ENCODE measurements at places on chromosomes 5 and 9.

DNA sequence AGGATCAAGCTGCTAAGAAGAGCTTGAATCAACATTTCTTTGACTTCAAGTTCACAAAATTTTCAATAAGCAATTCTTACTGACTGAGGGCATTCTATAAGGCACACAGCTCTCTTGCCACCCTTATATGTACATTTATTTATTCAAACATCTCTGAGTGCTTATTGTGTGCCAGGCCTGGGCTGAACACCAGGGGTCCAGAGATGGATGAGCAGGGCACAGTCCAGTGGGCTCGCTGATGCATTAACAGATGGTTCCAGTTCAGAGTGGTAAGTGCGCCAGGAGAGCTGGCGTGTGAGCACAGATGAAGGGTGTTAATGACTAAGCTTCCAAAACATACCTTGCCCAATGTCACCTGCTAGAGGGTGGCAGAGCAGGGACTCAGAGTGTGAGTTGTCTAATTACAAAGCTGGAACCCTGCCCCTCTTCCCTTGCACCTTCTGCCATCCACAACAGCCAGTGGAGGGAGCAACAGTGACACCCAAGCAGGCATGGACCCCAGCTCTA, 24.6 kb downstream of the ALG2 start:
- DNase-seq = no peak

GRCh38 chr9:120484162-120484561, 95.8 kb downstream of the CDK5RAP2 start:
- DNase-seq = no peak

GRCh38 chr9:30505311-30505710, 1879.1 kb upstream of the ACO1 start:
- DNase-seq = no peak

DNA sequence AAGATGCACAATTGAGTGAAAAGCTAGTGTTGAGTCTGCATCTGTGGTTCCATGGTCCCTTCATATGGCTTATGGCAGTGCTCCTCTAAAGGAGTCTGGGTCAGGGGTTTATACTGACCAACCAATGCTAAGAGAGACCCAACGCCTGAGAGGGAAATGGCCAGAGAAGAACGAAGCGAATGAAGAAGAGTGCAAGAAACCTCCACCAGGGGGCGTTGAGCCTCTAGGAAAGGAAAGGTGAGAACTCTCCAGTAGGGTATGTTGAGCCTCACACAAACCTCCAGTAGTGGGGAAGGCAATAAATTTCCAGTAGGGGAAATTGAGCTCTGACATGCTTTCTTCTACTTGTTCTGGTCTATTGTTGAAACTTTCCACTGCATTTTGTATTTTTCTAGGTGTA, 470.6 kb downstream of the PRDM9 start:
- no peak for DNase-seq

GRCh38 chr5:169701910-169702451, 64.9 kb downstream of the DOCK2 start:
- no peak for DNase-seq

DNA sequence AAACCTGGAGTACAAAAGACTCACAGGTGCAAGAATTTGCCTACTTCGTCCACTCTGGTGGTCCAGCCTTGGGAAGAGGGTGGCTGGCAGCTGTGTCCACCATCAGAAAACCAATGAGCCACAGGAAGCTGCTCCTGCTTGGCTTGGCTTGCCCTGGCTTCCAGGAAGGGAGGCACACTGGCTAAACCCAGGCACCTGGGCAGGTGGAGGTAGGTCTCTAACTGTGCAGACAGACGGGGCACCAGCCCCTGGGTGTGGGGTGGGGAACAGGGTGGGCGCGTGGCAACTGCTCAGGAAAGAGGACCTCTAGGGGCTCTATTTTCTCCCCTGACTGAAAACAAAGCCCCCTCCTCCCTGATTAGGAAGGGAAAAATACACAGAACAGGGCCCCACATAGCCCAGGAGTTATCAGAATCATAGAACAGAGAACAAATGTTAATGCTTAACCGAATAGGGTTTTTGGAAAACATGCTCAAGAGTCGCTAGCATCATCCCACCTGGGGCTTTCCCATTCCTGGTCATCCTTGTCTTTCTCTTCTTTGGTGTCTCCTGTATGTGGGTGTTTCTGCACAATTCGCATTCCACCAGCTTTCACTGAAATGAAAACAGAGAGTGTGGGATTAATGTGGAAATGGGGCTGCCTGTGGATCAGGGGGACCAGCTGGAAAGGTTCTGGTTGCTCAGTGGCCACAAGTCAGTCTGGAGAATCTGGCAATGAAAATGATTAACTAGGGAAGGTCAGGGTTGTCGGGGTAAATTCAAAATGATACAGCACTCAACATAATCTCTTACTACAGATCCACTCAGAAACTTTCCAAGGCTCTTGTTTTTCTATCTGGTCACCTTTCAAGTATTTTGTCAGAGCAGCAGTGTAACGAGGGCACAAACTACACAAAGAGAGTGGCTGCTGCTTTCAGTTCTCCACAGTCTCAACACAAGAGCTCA, 13.1 kb downstream of the DAP start:
- no peak for DNase-seq

GRCh38 chr9:130627896-130628792, 36.2 kb upstream of the PRDM12 start:
- DNase-seq = no peak

GRCh38 chr5:3139499-3139931, 388.0 kb upstream of the IRX2 start:
- no peak for DNase-seq

GRCh38 chr5:34627794-34628193, 28.3 kb upstream of the RAI14 start:
- DNase-seq = no peak

DNA sequence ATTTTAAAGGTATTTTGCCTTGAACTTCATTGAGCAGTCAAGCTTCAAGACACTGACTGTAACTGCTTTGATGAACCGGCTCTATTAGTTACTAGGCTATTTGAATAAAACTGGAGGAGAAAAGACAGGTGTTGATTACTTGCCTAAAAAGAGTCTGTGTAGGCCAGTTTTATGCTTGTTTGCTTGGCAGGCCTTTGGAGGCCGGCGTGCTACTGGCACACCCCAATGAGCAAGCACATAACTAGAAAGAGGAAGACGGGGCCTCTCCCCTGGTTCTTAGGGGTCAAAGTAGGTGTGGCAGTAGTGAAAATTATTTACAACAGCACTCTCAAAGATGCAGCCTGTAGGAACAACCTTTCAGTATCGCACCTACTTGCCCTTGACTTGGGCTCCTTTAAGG, 2.1 kb upstream of the ZFR start:
- no peak for DNase-seq

- DNase-seq = no peak
These were observed 129.0 kb upstream of the WWC1 start for GRCh38 chr5:168162464-168162863.

GRCh38 chr5:2182020-2182419, 299.3 kb upstream of the IRX4 start:
- no peak for DNase-seq

All from CD4-positive, alpha-beta T cell treated with Interleukin-10 for 1 hour (primary cell).